ENCODE measurements at places on chromosomes 4 and X.
A peak's percentile ranks its signal among the peaks of the same experiment; 100 is the strongest.

DNA sequence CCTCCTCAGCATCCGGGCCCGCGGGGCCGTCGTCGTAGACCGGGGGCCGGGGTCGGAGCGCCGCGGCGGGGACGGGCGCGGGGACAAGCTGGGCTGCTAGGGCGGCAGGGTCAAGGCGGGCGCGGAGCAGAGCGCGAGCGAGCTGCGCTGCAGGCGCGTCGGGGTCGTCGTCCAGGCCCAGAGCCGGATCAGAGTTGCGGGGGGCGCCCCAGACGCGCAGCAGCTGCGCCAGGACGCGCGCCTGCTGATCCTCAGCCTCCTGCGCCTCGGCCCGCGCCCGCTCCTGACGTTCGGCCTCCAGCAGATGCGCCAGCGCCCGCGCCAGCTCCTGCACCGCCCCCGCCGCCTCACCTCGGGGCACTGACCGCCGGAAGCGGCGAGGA is 3.5 kb downstream of the PCSK1N start:
- no peak for DNase-seq

GRCh38 chr4:89158884-89159503 is 47.7 kb downstream of the TIGD2 start:
- peak; percentile 64 for DNase-seq

DNA sequence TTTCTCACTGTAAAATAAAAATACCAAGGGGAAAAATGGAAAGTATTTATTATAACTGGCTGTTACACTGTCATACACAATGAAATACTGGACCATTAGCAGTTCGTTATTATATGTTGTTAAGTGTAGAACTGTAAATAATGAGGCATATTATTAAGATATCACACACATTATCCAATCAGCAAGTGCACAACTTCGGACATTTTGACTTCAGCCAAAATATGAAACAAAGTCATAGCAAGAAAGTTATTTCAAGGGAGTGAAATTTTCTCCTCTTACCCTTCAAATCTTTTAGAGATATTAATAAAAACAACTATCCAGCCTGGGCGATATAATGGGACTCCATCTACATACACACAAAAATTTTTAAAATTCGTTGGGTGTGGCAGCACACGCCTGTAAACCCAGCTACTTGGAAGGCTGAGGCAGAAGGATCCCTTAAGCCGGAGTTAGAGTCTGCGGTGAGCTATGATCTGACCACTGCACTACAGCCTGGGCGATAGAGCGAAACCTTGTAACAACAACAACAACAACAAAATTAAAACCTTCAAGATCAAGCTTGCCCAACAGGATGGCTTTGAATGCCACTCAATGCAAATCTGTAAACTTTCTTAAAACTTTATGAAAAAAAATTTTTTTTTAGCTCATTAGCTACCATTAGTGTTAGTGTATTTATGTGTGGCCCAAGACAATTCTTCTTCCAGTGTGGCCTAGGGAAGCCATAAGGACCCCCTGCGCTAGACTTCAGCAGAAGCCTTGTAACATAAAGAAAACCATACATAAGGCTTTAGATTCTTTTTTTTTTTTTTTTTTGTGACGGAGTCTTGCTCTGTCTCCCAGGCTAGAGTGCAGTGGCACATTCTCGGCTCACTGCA is 1.3 kb upstream of the CISD2 start:
- DNase-seq = no peak

- DNase-seq = peak; percentile 6
These were observed 8.5 kb downstream of the COL25A1 start for GRCh38 chr4:109294006-109294405.

DNA sequence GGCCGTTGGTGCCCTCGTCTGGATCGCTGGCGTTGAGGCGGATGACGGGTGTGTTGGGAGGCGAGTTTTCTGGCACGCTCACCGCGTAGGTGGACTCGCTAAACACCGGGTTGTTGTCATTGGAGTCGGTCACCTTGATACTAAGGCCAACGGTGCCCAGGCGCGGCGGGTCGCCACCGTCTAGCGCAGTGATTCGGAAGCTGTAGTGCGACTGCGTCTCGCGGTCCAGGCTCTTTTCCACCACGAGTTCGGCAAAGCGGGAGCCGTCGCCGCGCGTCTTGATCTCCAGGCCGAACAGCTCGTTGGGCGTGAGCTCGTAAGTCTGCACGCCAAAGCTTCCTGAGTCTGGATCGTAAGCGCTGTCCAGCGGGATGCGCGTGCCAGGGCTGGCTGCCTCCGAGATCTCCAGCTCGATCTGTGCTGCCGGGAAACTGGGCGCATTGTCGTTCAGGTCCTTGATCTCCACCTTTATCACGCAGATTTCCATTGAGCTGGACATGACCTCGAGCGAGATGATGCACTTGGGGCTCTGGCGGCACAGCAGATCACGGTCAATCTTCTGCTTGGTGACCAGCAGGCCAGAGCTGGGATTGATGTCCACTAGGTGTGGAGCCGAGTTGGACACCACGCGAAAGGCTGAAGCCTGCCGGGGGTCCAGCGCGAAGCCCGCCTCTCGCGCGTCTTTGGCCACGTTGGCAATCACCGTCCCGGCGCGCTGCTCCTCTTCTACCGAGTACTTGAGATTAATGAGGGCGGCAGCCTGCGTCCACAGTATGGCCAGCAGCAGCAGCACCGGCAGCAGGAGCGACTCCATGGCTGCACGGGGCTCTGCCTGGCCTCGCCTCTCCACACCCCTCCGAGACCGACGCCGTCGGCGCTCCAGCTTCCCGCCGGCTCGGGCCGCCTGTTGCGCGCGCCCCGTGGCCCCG is 2.0 kb downstream of the PCDH19 start:
- DNase-seq = no peak

DNA sequence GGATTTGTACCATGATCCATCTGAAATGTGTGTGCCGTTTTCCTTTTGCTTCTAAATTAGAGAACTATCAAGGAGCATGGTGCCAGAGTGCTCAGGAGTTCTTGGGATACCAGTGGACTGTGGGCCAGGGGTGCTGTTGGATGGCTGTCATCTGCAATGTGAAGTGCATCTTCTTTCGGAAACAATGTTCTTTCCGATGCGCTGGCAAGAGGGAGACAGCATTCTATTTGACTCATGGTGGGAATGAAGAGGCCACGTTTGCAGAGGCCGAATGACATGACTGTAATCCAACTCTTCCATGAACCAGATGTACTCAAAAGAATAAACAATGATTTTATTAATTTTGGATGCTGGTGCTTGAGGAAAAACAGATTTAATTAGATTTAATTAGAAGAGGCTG is 45.5 kb downstream of the SORCS2 start:
- no peak for DNase-seq

DNA sequence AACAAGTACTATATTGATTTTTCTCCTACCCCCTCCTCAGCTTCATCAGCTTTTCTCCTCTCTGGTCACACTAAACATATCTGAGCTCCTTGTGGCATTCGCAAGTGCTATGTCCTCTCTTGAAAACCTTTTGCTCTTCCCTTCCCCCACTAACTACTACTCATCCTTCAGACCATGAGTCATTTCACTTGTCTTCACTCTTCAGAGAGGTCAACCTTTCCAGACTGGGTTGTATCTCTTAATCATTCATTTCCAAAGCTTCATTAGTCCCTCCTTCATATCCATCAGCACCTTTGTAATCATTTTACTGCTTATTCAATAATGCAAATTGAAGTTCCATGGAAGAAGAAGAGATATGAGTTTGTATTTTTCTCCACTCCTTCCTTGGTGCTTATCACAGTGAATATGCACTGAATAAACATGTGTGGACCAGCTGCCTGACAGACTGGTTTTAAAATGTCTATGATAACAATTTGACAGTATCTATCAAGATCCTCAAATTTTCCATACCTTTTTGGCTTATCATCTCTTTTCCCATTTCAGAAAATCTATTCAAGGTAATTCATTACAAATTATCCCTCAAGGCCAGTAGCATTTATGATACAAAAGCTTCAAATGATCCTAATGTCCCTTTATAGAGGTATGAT is 28.4 kb downstream of the DDX60L start:
- DNase-seq = peak; percentile 81

- no peak for DNase-seq
These were observed 73.8 kb downstream of the SEC24D start for GRCh38 chr4:118762155-118762554.

DNA sequence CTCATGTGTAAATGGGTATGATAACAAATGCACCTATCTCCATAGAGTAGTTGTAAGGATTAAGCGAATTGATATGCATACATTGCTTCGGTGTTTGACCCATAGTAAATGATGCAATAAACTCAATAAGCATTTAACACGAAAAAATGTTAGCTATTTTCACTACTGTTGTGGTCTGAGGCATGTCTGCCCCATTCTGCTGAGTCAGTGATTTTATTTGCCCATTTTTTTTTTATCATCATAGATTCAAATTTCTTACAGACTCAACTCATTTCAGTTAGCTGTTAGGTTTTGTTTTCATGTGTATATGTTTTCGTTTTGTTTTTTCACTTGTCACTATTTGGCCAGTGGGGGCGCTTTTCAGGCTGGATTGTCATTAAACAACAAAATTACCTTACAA is 27.8 kb upstream of the ARHGEF9 start:
- DNase-seq = no peak

DNA sequence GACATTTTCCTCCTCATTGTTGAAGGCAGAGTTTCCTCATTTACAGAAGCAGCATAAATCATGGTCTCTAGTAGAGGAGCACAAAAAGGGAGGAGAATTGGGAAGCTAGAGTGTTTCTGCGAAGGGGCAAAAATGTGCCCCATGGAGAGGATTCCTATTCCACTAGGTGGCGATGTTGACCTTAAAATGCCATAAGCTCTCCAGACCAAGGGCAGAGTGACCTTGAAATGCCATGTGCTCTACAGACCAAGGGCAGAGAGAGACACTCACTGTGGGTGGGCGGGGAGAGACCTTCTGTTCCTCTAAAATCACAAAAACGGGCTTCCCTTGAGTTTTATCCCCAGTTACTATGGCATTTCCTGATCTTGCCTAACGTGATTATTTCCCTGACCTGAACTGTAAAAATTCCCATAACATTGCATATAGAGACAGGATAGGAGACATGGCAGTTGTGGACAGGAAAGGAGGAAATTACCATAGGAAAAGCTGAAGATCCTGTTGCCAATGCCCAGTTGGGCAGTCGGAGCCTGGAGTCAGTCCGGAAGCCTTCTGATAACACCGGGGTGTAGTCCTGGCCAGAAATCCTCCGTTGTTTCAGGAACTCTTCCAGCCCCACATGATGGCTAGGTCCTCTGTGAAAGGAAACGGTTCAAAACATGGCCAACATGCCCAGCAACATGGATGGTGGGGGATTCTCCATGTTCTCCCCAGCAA is 567.7 kb downstream of the MAGEB5 start:
- DNase-seq = no peak

DNA sequence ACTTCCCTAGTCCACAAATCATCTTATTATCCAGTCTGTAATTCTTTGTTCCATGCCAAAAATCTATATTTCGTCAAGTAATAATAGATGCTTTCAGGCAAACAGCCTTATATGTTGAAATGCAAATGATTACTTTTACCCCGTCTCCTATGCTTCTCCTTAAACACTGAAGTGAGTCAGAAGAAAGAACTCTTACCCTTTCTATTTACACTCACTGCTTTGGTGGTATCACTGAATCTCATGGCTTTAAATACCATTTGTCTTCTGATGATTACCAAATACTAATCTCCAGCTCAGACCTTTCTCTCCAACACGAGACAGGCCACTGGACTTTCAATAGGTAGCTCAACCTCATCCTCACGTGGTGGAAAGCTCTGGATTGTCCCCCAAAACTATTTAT is 558.1 kb downstream of the IL1RAPL1 start:
- DNase-seq = no peak

- no peak for DNase-seq
These were observed 11.2 kb upstream of the DACH2 start for GRCh38 chrX:86137071-86137470.

DNA sequence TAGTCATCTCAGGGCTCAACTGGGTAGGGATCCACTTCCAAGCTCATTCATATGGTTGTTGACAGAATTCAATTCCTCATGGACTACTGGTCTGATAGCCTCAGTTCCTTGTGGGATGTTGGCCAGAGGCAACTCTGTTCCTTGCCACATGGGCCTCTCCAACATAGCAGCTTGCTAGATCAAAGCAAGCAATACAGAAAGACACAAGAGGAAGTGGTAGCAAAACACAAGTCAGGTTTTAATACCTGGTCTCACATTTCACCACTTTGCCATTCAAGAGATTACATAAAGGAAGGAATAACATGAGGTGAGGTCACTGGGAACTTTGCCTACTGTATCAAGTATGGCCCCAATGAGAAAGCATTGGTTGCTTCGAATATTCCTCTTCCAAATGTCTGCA is 79.2 kb downstream of the PRSS12 start:
- DNase-seq = no peak

GRCh38 chr4:165537028-165537648 is 158.3 kb downstream of the CPE start:
- DNase-seq = peak; percentile 38

GRCh38 chr4:11496351-11496829 is 67.7 kb upstream of the HS3ST1 start:
- no peak for DNase-seq

- no peak for DNase-seq
These were observed 298.5 kb upstream of the NR3C2 start for GRCh38 chr4:148740701-148741100.

GRCh38 chr4:133866328-133866699 is 335.3 kb downstream of the PABPC4L start:
- DNase-seq = no peak

GRCh38 chrX:10759141-10759799 is 138.9 kb upstream of the MID1 start:
- DNase-seq = no peak

GRCh38 chr4:9771034-9771433 is 10.4 kb upstream of the DRD5 start:
- no peak for DNase-seq

GRCh38 chr4:99968330-99968729 is 18.3 kb upstream of the H2AZ1 start:
- no peak for DNase-seq
